PC-9 (cell line): ENCODE measurements at places on chromosomes 2 and 18.
A peak's percentile ranks its signal among the peaks of the same experiment; 100 is the strongest.

DNA sequence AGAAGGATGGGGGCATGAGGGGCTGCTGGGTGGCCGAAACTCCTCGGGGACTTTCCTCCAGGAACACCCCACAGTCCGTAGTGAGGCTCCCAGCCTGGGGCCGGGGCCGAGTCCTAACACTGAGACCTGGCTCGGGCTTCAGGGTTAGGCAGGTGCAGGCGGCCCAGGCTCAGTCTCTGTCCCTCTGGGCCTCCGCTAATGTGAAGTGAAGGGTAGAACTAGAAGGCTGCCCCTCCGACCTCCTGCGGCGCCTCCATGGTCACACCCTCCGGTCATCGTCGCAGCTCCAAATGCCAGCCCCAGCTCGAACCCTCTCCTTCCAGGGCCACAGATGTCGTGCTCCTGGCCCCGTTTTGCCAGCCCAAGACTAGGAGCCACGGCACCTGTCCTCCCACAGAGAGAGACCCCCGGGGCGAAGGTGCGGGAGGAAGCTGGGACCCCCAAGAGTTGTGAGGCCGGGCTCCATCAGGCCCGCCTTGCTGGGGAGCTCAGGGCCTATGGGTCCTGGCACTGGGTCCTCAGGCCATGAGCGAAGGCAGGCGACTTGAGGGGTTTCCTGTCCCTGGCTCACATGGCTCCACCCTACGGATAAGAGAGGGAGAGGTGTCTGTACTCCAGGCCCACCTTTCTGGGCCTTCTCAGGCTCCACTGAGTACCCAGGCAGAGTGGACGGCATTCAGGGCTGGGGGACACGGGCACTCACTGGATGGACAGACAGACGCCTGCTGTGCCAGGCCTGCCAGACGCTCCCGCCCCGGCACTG lies 797 bp downstream of the ANO7 start:
- no peak for DNase-seq

- peak; percentile 96 for DNase-seq
These were observed at the start of gene NEURL3 for GRCh38 chr2:96505231-96505889. NEURL3 (minus strand) TSS chr2:96505357; CDS start chr2:96505286, 71 bp downstream.

DNA sequence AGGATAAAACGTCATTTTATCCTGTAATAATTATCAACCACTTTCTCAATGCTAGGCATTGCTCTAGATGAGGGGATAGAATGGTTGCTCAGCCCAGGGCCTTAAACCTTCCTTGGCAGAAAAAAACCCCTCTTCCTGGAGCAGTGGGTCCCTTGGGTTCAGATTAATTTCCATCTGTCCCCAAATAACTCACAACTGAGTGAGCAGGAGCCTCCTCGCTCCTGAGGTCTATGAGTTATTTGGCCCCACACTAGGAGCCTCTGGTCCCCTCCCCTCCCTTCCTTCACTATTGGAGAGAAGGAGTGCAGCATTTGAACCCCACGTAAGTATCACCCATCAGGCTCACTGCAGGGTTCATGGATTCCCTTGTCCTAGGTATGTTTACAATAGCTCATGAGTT lies 157.5 kb upstream of the FHL2 start:
- no peak for DNase-seq

DNA sequence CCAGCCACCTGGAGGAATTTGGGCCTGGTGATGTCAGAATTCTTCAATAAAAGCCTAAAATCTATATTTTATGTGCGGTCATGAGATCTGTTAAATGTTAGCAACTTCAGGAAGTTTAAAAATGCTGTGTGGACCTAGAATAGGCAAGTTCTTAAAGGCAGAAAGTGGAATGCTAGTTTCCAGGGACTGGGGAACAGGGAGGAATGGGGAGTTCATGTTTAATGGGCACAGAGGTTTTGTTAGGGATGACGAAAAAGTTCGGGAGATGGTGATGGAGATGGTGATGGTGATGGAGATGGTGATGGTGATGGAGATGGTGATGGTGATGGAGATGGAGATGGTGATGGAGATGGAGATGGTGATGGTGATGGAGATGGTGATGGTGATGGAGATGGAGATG lies 9.2 kb downstream of the TYMS start:
- DNase-seq = no peak

GRCh38 chr2:128644718-128645256 lies 326.1 kb upstream of the HS6ST1 start:
- DNase-seq = no peak

- DNase-seq = peak; percentile 96
These were observed 119.3 kb upstream of the PKDCC start for GRCh38 chr2:41928526-41928925.

DNA sequence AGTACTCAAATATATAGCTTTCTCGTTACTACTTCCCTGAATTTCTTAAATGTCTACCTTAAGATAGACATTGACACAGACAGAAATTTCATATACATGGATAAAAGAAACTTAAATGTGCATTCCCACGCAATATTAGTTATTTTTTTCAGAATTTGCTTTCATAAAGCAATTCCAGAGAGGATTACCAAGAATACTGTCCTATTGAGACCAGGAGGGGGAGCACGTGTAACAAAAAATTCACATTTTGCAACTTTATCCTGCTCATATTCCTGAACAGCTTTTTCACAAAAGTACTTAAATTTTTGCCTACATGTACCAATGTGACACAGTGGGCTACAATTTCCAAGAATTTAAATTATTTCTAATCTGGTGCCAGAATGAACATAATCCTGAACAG lies 30.7 kb upstream of the ERCC3 start:
- DNase-seq = peak; percentile 62

DNA sequence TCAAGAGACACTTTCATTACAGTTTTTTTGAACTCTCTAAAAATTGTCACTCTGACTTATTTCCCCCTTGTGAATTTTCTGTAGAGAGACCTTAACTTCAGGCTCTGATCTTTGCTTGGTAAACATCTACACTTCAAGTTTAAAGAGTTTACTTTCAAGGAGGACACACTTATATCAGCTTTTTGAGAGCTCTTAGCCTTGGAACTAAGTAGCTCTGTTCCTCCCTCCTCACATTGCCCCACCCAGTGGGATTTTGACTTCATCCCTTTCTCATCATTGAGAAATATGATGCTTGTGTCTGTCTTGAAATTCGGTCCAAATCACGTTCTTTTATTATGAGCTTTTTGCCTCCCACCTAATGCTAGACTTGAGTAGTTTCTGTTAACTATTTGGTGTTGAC lies 433.4 kb upstream of the MEIS1 start:
- DNase-seq = no peak

GRCh38 chr2:62801814-62802523 lies 96.5 kb downstream of the EHBP1 start:
- no peak for DNase-seq

DNA sequence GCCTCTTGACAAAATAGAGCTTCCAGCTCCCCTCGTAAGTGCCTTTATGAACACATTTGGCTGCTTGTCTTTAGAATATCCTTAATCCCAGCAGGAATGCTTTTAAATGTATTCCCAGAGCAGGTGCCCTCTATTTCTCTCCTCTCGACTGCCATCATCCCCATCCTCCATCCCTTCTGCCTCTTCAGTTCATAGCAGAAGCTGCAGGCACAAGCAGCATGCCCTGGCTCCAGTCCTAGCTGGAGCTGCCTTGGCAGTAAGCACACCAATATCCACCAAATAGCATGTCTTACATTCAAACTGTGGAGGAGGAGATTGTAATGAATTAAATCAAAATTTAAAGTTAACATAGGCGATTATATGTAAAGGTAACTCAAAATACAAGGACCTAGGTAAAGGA lies 891.3 kb upstream of the SLC39A10 start:
- DNase-seq = no peak

DNA sequence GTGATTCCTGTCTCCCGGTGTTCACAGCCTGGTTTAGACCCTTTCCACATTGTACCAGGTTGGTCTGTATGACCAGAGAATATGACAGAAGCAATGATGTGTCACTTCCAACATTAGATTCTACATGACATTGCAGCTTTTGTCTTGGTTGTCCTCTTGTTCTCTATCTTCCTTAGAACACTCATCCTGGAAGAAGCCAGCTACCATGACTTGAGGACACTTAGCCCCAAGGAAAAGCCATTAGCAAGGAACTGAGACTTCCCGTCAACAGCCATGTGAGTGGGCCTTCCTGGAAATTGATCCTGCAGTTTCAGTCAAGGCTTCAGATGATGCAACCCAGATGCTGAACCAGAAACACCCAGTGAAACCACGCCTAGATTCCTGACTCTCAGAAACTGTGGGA lies 143.3 kb downstream of the MREG start:
- DNase-seq = peak; percentile 38

GRCh38 chr2:127048969-127049897 lies 57.7 kb downstream of the BIN1 start:
- no peak for DNase-seq

DNA sequence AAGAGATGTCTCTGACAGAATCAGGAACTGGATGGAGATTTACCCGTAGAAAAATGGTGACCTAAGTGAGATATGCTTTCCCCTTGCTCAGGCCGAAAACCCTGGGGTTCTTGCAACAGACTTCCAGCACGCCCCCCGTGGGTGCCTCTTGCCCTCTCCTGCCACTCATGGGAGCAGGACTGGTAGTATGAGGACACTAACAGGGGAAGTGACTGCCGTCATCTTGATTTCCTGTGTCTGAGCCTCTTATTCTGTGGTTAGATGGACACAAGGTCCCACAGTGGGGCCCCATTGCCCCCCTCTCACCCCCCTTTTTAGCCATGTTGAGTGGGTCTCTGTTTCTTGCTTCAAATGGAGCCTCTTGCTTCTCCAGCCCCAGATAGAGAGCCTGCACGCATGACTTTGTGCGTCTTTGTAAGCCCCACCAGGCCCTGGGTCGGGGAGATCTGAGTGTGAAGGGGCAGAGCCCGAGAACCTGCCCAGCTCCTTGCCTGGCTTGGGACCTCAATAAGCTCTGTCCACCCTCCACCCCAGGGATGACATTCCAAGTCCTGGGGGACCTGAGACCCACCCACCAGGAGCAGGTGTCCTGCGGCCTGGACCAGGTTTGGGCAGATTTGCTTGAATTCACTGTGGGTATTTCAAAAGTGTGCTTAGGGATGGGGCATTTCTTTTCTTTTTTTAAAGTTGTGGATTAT lies 12.6 kb downstream of the GNLY start:
- no peak for DNase-seq

GRCh38 chr2:127771756-127772155 lies 39.2 kb downstream of the WDR33 start:
- peak; percentile 24 for DNase-seq

DNA sequence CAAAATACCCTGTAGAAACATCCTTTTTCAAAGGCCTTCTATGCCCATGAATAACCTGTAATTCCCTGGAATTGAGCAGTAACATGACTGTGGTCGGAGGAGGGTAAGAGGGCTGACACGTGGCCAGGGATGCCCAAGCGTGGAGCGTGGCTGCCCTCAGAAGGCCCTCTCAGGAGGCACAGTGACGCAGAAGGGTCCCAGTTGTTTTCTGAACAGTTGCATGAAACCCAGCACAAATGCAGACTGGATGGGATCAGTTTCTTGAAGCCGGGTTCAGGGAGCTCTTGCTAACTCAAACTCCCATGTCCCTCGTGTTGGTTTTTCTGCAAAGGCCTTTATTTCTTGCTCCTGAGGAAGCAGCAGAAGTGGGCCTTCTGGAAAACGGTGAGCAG lies 237.0 kb downstream of the ALPK2 start:
- DNase-seq = no peak

DNA sequence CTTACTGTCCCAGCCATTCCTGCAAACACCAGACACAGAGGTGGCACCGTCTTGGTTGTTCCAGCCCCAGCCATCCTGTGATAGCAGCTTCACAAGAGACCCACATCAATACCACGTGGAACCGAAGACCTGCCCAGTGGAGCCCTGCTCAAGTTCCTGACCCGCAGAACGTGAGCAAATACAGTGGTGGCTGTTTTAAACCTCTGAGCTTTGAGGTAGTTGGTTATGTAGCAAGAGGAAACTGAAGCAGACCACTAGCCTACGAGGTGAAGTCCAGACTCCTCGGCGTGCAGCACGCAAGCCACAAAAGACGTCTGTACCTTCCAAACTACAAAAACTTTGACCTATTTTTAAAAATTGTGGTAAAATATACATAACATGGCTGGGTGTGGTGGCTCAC lies 96.1 kb upstream of the ODC1 start:
- DNase-seq = no peak

DNA sequence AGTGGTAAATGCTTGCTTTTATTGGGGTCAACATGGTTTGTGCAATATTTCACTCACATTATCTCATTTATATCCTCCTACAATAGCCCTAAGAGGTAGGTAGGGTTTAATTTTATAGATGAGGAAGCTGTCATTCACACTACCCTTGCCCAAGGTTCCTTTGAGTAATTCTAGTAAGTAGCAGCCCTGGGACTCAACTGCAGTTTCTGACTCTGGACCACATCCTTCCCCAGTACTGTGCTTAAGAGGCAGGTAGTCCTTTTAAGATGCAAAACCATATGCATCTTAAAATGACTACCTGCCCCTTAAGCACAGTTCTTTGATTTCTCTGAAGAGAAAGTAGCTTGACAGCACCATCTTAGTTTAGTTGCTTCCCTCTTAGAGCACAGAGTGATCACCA lies 15.7 kb upstream of the NT5C1B start:
- no peak for DNase-seq

DNA sequence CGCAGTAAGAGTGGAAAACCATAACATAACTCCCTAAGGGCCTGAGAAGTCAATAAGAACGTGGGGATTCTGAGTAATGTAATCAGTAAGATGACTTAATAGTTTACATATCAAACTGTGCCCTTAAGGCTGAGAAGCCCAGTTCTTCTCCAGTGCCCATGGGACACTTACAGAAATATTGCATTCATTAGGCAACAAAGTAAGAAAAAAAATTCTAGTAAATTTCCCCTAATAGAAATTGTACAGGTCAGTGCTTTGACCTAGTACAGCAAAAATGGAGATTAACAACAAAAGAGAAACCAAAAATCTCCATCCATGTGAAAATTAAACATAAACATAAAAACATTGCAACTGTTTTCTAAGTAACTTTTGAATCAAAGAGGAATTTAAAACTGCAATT lies 139.8 kb upstream of the HS6ST1 start:
- peak; percentile 48 for DNase-seq

DNA sequence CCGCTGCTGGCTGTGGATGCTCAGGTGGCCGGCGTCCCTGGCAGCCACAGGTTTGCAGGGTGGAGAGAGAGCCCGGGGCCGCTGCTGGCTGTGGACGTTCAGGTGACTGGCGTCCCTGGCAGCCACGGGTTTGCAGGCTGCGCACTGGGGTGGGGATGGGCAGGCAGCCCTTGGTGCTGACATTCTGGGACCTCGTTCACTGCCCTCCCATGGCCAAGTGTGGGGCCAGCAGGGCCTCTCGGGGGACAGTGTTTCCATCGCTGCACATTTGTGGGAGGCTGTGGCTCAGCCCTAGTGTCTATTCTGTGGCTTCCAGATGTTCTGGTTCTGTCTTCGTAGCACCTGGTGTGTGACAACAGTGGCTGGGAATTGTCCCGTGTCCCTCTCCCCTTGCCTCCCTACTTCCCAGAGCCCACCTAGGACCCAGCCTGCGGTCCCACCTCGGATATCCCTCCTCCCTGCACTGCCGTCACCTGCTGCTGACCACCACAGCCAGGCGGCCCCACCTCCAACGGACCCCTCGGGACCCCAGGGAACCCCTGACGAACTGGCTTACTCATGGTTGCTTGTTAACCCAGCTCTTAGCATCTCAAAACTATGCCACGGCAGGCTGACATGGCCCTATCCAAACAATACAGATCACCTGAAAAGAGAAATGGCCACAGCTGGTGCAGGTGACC lies 915 bp downstream of the CROCC2 start:
- DNase-seq = no peak
